GM23338 (cell line): ENCODE measurements at places on chromosomes 3 and 15.

DNA sequence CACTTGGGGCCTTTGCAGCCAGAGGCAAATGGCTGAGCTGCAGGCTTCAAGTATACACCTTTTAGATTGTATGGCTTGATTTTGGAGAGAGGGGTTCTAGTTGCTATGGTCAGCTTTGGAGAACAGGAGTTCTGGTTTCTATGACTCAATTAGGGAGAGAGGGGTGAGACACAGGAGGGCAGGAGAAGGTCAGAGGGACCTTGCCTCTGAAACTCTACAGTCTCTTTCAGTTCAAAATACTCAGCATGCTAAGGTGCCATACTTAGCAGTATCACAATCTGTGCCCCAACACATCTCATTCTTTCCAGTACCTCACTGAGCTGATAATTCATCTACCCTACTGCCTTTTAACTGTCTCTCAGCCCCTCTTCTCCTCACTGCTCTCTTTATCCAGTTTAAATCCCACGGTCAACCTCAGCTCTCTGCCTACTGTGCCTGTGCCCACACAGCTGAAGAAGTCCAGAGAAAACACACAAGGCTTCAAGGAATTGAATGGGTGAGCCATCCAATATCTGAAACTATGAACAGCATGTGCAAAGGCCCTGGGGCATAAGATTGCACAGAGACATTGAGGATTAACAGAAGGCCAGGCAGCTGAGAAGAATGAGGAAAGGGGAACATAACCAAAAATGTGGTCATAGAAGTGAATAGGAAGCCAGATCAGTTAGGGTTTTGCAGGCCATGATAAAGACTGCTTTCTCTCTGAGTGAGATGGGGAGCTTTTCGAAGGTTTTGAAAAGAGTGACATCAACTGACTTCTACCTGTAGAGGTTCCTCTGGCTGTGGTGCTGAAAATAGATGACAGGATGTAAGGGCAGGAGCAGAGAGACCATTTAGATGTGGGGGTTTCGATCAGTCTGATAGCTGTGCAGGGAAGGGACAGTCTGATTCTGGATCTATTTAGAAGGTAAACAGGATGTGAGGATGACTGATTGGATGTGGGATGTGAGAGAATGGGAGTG lies 54.5 kb upstream of the C3orf80 start:
- no peak for DNase-seq
- no peaks in the 10 kb centered on the region for H3K27me3 ChIP-seq
- H3K36me3 ChIP-seq, result no peaks in the 10 kb centered on the region
- no peaks in the 10 kb centered on the region; the same call in 1 of the 2 replicates for H3K4me1 ChIP-seq
- no peak overlapping the region for H3K27ac ChIP-seq
- H3K4me3 ChIP-seq, result no peak overlapping the region

GRCh38 chr3:126671521-126671920 lies 16.6 kb upstream of the TXNRD3 start:
- no peaks in the 10 kb centered on the region for H3K4me1 ChIP-seq
- no peak overlapping the region for H3K27ac ChIP-seq
- H3K27me3 ChIP-seq, result no peaks in the 10 kb centered on the region

DNA sequence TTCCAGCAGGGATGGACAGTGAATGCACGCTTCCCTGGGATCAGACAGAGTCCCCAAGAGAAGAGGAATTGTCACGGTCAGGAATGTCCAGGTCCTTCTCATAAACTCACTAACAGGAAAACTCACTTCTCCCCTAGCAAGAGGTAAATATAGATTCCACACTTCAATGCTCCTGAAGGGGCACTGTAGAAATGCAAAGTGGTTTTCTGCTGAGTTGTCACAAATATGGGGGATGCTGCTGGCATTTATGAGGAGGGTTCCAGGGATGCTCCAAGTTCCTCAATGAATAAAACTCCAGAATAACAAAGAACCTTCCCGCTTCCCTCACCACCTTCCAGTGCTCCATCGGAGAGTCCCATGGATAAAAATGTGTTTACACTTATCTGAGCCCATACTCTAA lies 423.4 kb downstream of the MAGI1 start:
- H3K27me3 ChIP-seq, result no peaks in the 10 kb centered on the region
- no peak for DNase-seq
- H3K36me3 ChIP-seq, result no peaks in the 10 kb centered on the region

DNA sequence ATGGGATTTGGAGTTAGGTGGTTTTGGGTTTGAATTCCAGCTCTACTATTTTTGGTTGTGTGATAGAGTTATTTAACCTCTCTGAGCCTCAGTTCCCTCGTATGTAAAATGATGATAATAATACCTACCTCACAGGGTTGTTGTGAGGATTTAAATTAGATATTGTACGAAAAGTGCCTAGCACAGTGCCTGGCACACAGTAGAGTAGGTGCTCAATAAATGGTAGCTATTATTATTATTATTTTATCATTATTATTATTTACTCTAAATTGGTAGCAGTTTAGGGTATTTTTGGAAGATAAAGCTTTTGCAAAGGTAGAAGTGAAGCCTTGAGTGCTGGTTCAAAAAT lies 1.3 kb upstream of the AP2M1 start:
- peaks cover 15% of the 10 kb centered on the region for H3K4me1 ChIP-seq
- DNase-seq, result no peak
- no peak overlapping the region for H3K27ac ChIP-seq
- H3K36me3 ChIP-seq, result no peaks in the 10 kb centered on the region
- no peaks in the 10 kb centered on the region for H3K27me3 ChIP-seq

- no peaks in the 10 kb centered on the region for H3K36me3 ChIP-seq
- peaks cover 33% of the 10 kb centered on the region for H3K4me1 ChIP-seq
- DNase-seq, result no peak
- no peaks in the 10 kb centered on the region for H3K27me3 ChIP-seq
- H3K4me3 ChIP-seq, result no peak overlapping the region
- H3K27ac ChIP-seq, result no peak overlapping the region
Observed at GRCh38 chr15:38111070-38111469, 141.6 kb upstream of the SPRED1 start.

DNA sequence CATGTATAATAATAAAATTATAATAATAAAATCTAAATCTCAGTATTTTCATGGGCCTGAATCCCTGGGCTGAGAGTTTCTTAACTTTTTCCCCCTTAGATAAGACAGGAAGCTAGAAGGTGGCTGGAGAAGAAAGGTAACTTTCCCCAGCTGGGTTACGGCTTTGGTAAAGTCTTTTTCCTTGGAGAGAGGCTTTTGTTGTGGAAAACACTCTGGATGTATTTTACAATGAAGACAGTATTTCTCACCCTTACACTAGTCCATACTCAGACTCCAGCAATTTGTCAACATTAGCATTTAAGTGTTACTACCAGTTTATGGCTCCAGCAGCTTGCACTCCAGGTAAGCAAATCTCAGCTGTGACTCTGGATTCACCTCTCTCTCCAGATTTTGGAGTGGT lies 34.9 kb downstream of the APH1B start:
- H3K36me3 ChIP-seq, result no peaks in the 10 kb centered on the region
- DNase-seq, result peak; percentile 64
- H3K4me1 ChIP-seq, result peaks cover 52% of the 10 kb centered on the region

DNA sequence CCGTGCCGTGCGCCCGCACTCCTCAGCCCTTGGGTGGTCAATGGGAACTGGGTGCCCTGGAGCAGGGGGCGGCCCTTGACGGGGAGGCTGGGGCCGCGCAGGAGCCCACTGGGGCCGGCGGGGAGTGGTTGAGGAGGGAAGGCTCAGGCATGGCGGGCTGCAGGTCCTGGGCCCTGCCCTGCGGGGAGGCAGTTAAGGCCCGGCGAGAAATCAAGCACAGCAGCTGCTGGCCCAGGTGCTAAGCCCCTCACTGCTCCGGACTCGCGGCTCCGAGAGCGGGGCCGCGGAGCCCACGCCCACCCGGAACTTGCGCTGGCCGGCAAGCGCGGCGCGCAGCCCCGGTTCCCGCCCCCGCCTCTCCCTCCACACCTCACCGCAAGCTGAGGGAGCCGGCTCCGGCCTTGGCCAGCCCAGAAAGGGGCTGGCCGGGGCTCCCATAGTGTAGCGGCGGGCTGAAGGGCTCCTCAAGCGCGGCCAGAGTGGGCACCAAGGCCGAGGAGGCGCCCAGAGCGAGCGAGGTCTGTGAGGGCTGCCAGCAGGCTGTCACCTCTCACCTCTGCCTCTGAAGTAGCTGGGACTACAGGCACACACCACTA lies 7.8 kb downstream of the GP9 start:
- H3K27me3 ChIP-seq, result peaks cover 9% of the 10 kb centered on the region
- no peaks in the 10 kb centered on the region for H3K4me1 ChIP-seq
- no peaks in the 10 kb centered on the region for H3K36me3 ChIP-seq
- H3K4me3 ChIP-seq, result peak overlapping the region; percentile 59
- DNase-seq, result peak; percentile 19
- H3K27ac ChIP-seq, result no peak overlapping the region

GRCh38 chr3:132047209-132047608 lies 12.4 kb upstream of the CPNE4 start:
- H3K27me3 ChIP-seq, result no peaks in the 10 kb centered on the region
- DNase-seq, result no peak
- no peak overlapping the region for H3K27ac ChIP-seq
- no peak overlapping the region for H3K4me3 ChIP-seq

DNA sequence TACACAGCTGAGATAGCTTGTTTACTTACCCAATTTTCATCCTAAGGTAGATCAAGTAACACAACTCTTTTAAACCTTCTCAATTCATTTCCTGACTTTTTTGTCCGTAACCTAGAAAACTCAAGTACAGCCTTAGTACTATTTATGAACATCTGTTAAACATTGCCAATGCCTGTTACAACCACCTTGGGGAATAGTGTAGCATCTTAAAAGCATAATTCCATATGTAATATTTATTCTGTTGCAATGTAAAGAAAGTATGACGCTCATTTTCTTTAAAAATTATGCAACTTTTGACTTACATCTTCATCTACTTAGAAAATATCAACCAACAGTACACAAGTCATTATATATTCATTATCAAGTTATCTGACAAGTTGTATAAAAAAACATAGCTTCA lies 54.6 kb downstream of the SUCLG2 start:
- H3K4me1 ChIP-seq, result peaks cover 6% of the 10 kb centered on the region
- no peak overlapping the region for H3K4me3 ChIP-seq
- no peak for DNase-seq
- H3K27me3 ChIP-seq, result no peaks in the 10 kb centered on the region
- no peaks in the 10 kb centered on the region for H3K36me3 ChIP-seq

GRCh38 chr3:62823461-62824050 lies 51.7 kb downstream of the CADPS start:
- no peaks in the 10 kb centered on the region for H3K4me1 ChIP-seq
- no peak overlapping the region for H3K27ac ChIP-seq
- H3K27me3 ChIP-seq, result no peaks in the 10 kb centered on the region
- H3K36me3 ChIP-seq, result no peaks in the 10 kb centered on the region

DNA sequence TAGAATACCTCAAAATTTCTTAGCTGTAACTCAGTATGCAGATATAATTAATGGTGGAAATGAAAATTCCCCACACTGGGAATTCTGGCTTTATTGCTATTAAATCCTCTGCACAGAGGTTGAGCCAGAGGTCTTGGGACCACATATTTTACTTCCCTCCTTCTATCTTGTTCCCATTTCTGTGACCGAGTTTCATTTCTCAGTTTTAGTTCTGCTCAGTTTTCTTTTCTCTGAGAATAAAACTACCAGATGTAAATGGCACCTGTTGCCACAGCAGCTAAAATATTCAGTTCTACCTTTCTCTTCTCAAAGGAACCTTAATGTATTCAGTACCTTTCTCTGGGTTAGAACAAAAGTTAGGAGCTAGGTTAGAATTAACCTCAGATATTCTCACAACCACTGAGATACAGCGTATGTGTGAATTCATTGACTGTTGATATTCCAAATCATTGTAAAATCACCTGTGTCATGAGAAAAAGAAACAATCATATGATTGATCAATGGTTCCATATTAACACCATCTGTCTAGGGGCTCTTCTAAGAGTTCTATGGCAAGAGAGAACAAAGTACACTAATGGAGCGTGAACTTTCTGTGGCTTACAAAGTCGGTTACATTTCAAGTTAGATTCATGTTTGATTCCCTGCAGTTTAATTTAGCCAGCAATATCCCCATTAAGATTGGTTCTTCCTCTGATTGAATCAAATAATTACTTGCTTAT lies 374.1 kb downstream of the EFHB start:
- H3K4me1 ChIP-seq, result no peaks in the 10 kb centered on the region
- no peak overlapping the region for H3K27ac ChIP-seq
- H3K36me3 ChIP-seq, result no peaks in the 10 kb centered on the region
- H3K27me3 ChIP-seq, result no peaks in the 10 kb centered on the region
- no peak overlapping the region for H3K4me3 ChIP-seq
- no peak for DNase-seq

DNA sequence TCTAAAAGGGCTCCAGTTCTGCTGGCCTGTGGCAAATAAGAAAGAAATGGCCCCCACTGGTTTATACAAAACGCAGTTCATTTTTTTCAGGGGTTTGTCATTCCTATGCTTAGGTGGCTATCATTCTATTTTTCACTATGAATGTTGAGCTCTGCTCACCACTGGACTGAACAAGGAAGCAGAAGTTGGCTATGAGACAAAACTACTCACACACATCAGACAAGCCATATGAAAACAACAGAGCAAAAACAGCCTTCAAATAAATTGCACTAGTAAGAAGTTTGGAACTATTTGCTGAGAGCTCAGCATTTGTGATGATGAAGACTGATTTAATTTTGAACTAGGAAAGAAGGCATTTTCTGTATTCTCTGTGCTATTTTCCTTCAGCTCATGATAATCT lies 328.5 kb downstream of the MECOM start:
- no peak for DNase-seq
- no peaks in the 10 kb centered on the region for H3K27me3 ChIP-seq
- no peaks in the 10 kb centered on the region for H3K4me1 ChIP-seq
- H3K36me3 ChIP-seq, result no peaks in the 10 kb centered on the region

GRCh38 chr3:107794664-107795443 lies 272.1 kb downstream of the BBX start:
- H3K36me3 ChIP-seq, result no peaks in the 10 kb centered on the region
- no peaks in the 10 kb centered on the region for H3K27me3 ChIP-seq
- no peaks in the 10 kb centered on the region for H3K4me1 ChIP-seq
- H3K27ac ChIP-seq, result no peak overlapping the region
- peak; percentile 10 for DNase-seq
- H3K4me3 ChIP-seq, result no peak overlapping the region

DNA sequence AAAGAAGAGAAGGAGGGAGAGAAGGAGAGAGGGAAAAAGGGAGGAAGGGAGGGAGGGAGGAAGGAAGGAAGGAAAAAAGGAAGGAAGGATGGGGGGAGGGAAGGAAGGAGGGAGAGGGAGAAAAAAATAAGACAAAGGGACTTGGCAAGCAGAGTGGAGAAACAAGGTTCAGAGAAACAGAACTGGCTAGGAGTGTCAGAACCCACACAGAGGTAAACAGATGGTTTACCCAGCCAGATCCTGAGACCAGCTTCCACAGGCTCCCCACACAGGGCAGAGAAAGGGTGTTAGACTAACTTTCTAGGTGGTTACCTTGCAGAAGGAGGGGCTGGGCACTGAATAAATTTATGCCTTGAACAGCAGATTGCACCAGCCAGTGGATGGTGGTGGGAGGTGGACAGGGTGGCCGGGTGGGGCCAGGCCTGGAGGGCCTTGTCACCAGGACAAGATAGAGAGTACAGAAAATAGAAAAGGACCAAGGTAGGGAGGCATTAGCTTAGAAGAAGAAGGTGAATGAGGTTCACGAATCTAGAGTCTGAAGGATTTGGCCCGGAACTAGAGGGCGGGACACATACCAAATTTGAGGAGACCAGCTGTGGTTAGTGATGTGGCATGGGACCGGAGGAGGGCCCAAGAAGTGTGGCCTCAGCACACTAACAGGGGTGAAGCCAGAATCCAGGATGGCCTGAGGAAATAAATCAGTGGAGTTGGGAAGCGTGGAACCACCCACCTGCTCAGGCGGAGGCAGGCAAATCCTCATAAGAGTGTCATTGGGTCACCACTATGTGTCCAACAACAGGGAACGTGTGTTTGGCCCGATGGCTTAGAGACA lies 1.2 kb upstream of the TM4SF1 start:
- DNase-seq, result no peak
- no peaks in the 10 kb centered on the region for H3K27me3 ChIP-seq
- no peak overlapping the region for H3K4me3 ChIP-seq
- H3K27ac ChIP-seq, result no peak overlapping the region
- peaks cover 10% of the 10 kb centered on the region; the same call in 1 of the 2 replicates for H3K4me1 ChIP-seq
